ENCODE measurements at places on chromosomes 13 and 19. TPM values are rescaled to one million over a fixed set of nuclear protein-coding genes. Genes with fewer than 3 reads are reported as not detected.

GRCh38 chr13:24709186-24709913 is 29.1 kb downstream of the ATP12A start:
- no peak for DNase-seq

DNA sequence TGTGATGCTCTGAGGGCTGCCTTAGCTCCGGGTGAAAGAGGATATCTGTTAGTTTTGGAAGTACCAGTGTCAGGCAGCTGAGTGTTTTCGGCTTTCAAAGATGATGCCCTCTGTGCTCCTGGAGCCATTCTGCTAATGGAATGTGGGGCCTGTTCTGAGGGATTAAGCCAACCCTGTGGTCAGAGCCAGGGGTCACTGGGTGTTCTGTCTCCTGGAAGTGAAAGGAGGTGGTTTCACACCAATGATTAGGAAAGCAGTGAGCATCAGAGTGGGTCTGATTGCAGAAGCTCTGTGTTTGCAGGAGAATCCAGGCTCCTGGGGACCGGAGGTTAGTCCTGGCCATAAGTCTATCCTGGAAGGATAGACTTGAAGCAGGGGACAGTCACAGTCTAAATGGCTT is 94.6 kb downstream of the UQCRFS1 start:
- DNase-seq, result no peak

DNA sequence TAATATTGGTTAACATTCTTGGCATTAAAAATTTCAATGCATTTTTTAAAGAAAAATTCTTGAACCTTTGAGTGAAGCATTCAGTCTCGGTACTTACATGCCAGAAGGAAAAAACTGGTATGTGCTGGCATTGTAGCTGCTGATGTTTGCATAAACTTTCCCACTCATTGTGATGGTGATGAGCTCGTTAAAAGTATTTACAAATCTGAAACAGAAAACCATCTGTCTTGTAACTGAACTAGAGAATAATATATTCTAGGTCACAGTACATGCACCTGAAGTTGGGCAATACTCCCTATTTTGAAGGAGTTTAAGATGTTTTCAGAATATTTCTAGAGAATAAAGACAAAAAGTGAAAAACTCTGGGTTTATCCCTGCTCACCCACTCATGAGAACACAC is 64.1 kb downstream of the SLC15A1 start:
- no peak for DNase-seq

The IFNL1 gene
- total RNA-seq, result not detected

The UGGT2 gene
- total RNA-seq, result 31.9 TPM

The MYO16 gene
- total RNA-seq, result 0.22 TPM
